ENCODE measurements at places on chromosomes 12 and 14.
A peak's percentile ranks its signal among the peaks of the same experiment; 100 is the strongest.

DNA sequence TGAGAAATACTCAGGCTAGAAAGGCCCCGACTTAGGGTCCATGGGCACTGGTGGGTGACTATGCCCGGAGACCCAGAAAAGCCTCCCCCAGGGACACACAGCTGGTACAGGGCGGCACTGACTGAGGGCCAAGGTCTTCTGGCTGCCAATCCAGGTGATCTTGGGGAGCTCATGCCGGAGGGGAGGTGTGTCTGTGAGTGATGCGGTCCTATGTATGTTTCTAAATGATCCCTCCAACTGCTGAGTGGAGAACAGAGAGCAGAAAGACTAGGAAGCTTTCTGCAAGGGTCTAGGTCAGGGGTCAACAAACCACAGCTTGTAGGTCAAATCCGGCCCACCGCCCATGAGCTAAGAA, 391 bp downstream of the SERPINA4 start:
- no peak for DNase-seq

DNA sequence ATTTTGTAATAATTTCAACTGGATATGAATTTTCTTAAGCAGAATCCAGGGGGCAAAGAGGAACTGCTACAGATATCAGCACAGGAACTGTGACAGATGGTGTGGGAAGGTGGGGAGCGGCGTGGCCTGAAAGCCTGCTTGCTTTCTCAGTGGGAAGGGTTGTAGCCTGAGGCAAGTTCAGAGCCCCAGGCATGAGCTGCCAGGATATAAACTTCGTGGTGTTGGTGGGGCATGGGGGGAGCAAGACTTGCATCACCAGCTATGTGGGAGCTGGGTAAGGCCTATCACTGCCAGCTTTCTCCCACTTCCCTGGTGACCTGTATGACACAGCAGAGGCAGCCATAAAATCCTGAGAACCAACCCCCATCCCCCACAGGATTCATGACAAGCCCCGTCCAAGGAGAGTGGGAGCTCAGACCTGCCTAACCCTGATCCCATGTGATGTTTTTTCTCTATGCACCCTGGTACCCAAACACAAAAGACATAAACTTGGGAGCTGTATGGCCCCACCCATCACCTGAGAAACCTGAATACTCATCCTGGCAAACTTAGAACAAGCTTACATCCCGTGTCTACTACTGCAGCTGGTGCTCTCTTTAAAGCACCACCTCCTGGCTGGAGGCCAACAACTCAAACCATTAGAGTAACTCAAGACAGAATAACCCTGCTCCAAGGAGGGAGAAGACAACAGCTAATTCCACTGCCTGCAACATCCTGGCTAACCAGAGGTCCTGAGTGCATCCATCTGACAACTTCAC, 16.5 kb downstream of the CLEC1A start:
- DNase-seq: no peak

DNA sequence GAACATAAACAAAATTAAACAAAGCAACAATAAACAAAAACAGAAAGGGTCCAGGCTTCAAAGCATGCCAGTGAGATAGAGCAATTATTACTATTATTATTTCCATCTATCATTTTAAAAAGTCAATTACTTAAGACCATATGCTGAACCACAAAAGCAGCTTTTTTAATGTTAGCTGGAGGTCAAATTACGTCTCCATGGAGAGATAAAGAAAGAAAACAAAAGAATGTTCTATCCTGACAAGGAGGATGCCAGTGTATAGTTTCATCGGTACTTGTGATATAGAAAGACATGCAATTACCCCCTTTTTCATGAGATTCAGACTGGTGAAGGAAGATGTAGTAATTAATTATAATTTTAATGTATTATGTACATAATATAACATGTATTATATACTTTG, 81.6 kb upstream of the DCN start:
- DNase-seq: no peak

- no peak for DNase-seq
These were observed 49.3 kb upstream of the ASPG start for GRCh38 chr14:104036212-104036611.

DNA sequence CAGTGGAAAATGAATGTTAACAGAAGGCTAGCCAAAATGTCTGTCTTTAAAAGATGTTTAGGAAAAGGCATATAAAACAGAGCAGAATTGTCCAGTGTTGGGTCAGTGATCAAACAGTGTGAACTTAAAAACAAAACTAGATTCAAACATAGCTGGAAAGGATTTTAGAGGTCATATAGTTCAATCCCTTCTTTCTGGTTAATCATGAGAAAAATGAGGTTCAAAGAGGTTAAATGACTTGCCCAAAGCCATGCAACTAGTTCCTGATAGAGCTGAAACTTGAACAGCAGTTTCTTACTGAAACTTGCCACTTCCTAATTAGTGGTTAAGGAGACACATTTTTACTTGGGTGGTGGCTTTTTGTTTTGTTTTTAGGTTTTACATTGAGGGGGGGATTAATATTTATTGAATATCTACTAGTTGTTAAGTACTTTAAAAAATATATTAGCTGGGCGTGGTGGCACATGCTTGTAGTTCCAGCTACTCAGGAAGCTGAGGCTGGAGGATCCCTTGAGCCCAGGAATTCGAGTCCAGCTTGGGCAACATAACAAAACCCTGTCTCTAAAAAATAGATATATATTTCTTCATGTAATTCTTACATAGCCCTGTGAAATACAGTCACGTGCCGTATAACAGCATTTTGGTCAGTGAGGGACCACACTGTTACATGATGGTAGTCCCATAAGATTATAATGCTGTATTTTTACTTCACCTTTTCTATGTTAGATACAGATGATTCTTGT, 20.4 kb downstream of the ACVR1B start:
- no peak for DNase-seq

DNA sequence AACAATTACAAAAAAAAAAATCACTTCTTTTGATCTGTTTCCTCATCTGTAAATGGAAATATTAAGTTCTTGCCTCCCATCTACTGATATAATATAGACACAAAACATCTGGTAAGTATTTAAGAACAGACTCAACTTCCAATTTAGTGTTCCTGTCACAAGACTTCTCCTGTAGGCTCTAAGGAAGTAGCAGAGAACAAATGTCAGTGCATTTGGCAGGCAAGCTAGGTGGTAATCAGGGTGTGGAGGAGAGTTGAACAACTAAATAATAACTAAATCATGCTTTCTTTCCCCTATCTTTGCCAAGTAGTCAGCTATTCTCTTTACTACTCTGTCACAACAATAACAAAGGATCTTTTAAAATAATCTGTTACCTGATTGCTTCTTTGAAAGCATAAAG, 22.1 kb downstream of the BAZ1A start:
- no peak for DNase-seq

DNA sequence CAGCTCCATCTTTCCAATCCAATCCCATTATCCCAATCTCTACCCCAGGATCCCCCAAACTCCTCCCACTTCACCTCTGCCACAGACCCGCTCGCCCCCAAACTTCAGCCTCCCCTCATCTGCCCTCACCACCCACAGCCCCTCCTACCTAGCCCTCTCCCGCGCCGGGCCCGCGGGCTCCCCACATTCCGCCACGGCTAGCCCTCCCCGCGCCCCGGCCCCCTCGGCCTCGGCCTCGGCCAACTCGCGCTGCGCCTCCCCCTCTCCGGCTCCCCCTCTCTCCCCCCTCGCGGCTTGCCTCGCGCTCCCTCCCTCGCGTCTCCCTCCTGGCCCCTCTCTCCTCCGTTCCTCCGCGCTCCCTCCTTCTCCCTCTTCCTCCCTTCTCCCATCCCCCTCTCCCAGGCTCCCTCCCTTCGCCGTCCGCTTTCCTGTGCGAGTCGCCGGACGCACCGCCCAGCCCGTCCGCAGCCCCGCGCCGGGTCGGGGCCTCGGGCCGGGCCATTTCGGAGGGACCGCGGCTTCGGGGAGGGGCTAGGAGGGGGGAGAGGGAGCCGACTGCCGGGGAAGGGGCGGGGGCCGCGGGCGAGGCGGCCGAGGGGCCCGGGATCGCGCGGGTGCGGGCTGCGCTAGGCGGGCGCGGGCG, at the start of gene ATN1:
Gene ATN1, plus strand, starts transcription at position 581 of the 643 bp plus-strand sequence. CDS start 6,043 bp downstream, outside the sequence.
- DNase-seq: peak; percentile 78

- DNase-seq: no peak
These were observed 61.7 kb downstream of the PPP1R12A start for GRCh38 chr12:79873201-79873600.

Data from C1 segment of cervical spinal cord (tissue), 14 donors.